Activated CD4-positive, alpha-beta memory T cell treated with anti-CD3 and anti-CD28 coated beads for 36 hours (primary cell): ENCODE measurements at places on chromosomes 13 and 19.

GRCh38 chr13:90768116-90768515 lies 579.4 kb upstream of the MIR17HG start:
- DNase-seq = no peak
- H3K36me3 ChIP-seq = no peaks in the 10 kb centered on the region
- no peaks in the 10 kb centered on the region for H3K4me1 ChIP-seq

DNA sequence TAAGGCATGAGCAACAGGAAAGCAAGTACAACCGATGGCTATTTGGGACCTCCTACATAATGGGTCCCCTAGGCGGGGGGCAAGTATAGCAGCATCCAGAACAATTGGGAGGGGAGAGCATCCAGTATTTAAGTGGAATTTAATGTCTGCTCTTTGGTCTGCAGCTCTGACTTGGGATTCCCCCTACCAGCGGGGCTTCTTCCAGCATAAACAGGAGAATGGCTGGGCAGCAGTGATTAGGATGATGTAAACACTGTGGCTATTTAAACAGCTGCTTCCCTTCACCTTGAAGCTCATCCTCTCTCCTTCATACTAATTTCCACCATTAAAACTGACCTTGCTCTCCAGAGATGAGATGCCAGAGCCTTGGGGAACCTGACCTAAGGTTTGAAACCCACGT lies 73.9 kb upstream of the OXGR1 start:
- no peaks in the 10 kb centered on the region for H3K36me3 ChIP-seq
- no peak overlapping the region for H3K27ac ChIP-seq
- DNase-seq = no peak
- H3K4me3 ChIP-seq = no peak overlapping the region

- H3K4me3 ChIP-seq = no peak overlapping the region
- H3K4me1 ChIP-seq = peaks cover 8% of the 10 kb centered on the region
- no peak for DNase-seq
- H3K36me3 ChIP-seq = no peaks in the 10 kb centered on the region
- no peak overlapping the region for H3K27ac ChIP-seq
These were observed 179.3 kb downstream of the KATNAL1 start for GRCh38 chr13:30128095-30128494.

- H3K36me3 ChIP-seq = no peaks in the 10 kb centered on the region
- no peak overlapping the region for H3K4me3 ChIP-seq
- H3K4me1 ChIP-seq = no peaks in the 10 kb centered on the region
- no peak overlapping the region for H3K27ac ChIP-seq
- no peak for DNase-seq
- peaks cover 9% of the 10 kb centered on the region for H3K27me3 ChIP-seq
These were observed 36.8 kb upstream of the GAS6 start for GRCh38 chr13:113900646-113901045.

- H3K27me3 ChIP-seq = no peaks in the 10 kb centered on the region
- no peaks in the 10 kb centered on the region for H3K4me1 ChIP-seq
- no peak overlapping the region for H3K27ac ChIP-seq
- DNase-seq = no peak
These were observed 66.7 kb downstream of the SLC10A2 start for GRCh38 chr13:102999499-102999898.

GRCh38 chr13:40562975-40563349 lies 103.5 kb downstream of the FOXO1 start:
- no peaks in the 10 kb centered on the region for H3K27me3 ChIP-seq
- DNase-seq = peak; percentile 35
- H3K4me1 ChIP-seq = peaks cover 82% of the 10 kb centered on the region
- H3K27ac ChIP-seq = no peak overlapping the region
- H3K4me3 ChIP-seq = no peak overlapping the region
